ENCODE measurements at places on chromosomes 13 and 19. TPM values are rescaled to one million over a fixed set of nuclear protein-coding genes. Genes with fewer than 3 reads are reported as not detected.
A peak's percentile ranks its signal among the peaks of the same experiment; 100 is the strongest.

- peak; percentile 53 for DNase-seq
Observed at GRCh38 chr19:48630296-48631063, 6.7 kb downstream of the DBP start.

DNA sequence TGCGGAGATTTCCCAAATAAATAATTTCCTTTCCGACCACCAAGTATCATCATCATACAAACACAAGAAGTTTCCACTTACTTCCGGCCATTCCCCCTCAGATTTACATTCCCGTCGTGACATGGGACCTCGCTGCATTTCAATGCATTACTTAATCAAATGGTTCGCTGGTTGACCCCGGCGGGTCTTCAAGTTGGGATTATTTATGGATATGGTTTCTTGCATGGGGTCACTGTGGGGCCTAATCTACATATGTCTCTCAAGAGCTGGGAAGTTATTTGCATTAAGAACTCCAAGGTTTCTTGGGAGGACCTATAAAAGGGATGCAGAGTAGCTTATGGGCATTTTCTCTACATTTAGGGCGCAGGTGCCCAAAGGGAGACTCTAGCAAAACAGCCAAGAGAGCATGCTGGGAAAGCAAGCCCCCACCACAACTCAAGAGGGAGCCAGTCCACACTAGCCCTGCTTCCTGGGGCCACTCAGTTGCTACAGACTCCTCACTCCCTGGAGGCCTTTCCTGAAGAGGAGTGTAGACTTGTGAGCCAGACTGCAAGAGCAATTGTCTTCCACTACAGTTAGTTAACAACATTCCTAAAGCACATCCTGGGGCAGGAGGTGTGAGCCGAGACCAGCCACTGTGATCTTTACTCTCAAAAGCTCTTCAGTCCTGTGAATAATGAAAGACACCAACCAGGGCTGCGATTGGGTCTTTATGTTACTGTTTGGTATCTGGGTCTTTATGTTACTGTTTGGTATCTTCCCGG lies 125.3 kb downstream of the KATNAL1 start:
- no peak for DNase-seq

DNA sequence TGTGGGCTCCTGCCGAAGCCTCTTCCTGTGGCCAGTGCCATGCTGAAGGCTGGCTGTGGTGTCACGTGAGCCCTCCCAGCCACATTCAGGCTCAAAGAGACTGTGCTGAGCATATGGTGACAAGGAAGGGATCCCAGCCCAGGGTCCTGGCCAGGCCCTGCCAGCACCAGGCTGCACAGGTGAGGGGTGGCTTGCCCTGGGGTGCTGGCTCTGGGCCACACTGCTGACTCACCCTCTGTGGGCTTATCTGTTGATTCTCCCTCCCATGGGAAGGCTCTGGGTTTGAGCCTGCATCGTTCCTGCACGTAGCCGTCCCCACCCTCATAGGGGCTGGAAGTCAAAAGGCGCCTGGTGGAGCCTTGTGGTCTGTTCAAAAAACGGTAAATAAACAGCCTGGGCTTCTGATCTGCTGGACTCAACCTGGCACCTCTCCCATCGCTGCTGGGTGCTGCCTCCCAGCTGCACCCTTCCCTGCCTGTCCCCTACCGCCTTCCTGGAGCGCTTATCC lies 31.1 kb downstream of the DNM2 start:
- DNase-seq = peak; percentile 80

DNA sequence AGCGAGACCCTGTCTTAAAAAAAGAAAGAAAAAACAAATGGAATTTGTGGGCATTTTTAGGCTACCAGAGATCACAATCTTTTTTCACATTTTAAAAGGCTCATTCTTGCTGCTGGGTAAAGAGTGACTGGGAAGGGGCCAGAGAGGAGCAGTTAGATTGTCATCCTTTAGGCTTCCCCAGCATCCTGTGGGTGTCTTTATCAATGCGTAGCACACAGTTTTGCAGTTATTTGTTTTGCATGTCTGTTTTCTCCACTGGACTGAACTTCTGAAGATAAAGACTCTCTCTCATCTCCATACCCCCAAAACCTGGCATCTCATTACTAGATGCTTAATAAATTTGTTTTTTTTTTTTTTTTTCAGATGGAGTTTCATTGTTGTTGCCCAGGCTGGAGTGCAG lies 2.1 kb upstream of the UTP14C start:
- DNase-seq = no peak

DNA sequence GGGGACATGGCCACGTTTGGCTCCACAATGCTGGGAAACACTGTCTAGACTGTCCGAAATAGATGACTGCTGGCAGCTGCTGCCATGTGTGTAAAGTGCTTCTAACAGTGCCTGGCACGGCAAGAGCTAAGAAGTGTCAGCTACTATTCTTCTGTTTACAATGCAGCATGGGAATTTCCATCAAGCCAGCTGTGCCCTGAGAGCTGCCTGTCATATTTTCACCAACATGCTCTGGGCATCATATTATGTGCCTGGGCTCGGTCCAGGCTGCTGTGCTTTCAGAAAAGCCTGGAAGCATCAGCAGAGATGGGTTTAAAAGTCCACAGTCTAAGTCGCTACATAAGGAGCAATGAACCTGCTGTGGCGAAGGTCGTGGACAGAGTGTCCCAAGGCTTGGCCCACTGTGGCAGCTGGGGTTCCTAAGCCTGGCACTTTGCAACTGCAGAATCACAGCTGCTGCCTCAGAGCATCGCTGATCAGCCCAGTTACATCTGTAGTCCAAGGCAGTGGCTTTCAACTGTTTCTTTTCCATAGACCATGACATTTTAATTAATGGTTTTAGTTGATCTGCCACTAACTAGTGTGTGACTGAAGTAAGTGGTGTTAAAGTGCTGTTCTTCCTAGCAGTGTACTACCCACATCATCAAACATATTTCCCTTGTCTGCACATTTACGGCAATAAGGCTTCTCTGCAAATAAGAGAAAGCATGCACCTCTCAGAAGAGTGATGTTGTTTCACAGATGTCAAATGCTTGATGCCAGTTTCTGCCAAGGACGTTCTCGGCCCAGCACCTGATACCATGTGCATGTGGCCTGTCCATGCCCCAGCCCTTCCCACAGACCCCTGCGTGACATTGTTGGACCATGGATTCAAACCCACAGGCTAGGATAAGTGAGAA lies 95.7 kb upstream of the C1QTNF9B start:
- DNase-seq = no peak

DNA sequence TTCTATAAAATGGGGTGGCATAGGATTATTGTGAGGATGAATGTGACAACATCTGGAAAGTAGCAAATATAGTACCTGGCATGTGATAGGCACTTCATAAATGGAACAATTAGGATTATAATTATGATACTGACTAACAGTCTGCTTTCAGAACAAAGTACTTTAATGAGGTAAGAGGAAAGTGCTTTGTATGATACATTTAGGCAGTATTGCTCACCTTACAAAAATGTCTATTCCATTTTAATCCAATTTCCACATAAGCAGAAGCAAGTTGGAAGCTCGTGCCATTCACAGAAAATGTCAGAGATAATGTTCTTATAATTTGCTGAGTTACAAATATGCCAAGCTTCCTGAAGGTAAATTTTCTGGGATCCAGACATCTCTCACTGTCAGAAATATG lies 16.9 kb upstream of the HTR2A start:
- no peak for DNase-seq

- no peak for DNase-seq
Observed at GRCh38 chr13:27536361-27537101, 83.8 kb downstream of the LNX2 start.

Gene ELOF1
- 11.6 TPM for total RNA-seq

Gene LRRC4B
- total RNA-seq = 70.5 TPM

Gene NEK3
- 13.8 TPM for total RNA-seq

Gene IFT88
- 30.2 TPM for total RNA-seq
